ENCODE measurements at places on chromosomes 1 and 21. TPM values are rescaled to one million over a fixed set of nuclear protein-coding genes. Genes with fewer than 3 reads are reported as not detected.

The CASP9 gene
- 10.8 TPM for total RNA-seq

GRCh38 chr1:236354330-236355147 is 39.5 kb upstream of the EDARADD start:
- no peaks in the 10 kb centered on the region for H3K4me1 ChIP-seq
- DNase-seq: no peak
- H3K4me3 ChIP-seq: no peak overlapping the region
- H3K27me3 ChIP-seq: no peaks in the 10 kb centered on the region

- no peaks in the 10 kb centered on the region for H3K27me3 ChIP-seq
- peaks cover 52% of the 10 kb centered on the region for H3K4me1 ChIP-seq
- peak overlapping the region; percentile 91 for H3K27ac ChIP-seq
- no peaks in the 10 kb centered on the region for H3K36me3 ChIP-seq
- DNase-seq: no peak
- peak overlapping the region; percentile 99 for H3K4me3 ChIP-seq
Observed at GRCh38 chr1:155005076-155006011, 2.7 kb downstream of the ZBTB7B start.

DNA sequence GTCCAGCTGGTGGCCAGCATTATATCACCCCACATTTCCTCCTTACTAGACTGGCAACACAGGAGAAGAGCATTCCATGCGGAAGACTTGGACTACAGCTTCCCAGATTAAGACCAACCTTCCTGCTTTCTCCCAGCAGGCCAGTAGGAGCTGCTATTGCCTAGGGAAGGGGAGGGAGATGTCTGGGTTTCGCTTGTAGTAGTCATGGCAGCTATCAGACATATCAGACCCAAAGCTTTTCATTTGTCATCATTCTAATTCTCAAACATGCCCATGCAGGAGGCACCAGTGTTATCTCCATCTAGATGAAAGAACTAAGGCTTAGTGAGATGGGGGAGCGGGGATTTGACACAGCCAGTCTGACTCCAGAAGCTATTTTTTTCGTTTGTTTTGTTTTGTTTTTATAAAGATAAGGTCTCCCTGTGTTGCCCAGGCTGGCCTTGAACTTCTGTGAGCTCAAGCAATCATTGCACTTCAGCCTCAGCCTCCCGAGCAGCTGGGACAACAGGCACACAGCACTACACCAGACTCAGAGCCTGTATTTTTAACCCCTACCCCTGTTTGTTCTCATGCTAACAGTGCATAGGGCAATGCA is 4.5 kb downstream of the PLA2G2A start:
- H3K27me3 ChIP-seq: no peaks in the 10 kb centered on the region
- no peaks in the 10 kb centered on the region for H3K36me3 ChIP-seq
- DNase-seq: no peak
- H3K27ac ChIP-seq: no peak overlapping the region

Measured in GM12878 (cell line).